ENCODE measurements at places on chromosomes 5 and 9.

- no peak for DNase-seq
Observed at GRCh38 chr5:88888848-88889188, 5.8 kb upstream of the MEF2C start.

GRCh38 chr9:77751341-77752091, 103.4 kb upstream of the GNA14 start:
- no peak for DNase-seq

GRCh38 chr5:44388321-44389089, 715 bp downstream of the FGF10 start:
- DNase-seq = no peak

GRCh38 chr9:114488398-114489129, 16.7 kb downstream of the WHRN start:
- no peak for DNase-seq

DNA sequence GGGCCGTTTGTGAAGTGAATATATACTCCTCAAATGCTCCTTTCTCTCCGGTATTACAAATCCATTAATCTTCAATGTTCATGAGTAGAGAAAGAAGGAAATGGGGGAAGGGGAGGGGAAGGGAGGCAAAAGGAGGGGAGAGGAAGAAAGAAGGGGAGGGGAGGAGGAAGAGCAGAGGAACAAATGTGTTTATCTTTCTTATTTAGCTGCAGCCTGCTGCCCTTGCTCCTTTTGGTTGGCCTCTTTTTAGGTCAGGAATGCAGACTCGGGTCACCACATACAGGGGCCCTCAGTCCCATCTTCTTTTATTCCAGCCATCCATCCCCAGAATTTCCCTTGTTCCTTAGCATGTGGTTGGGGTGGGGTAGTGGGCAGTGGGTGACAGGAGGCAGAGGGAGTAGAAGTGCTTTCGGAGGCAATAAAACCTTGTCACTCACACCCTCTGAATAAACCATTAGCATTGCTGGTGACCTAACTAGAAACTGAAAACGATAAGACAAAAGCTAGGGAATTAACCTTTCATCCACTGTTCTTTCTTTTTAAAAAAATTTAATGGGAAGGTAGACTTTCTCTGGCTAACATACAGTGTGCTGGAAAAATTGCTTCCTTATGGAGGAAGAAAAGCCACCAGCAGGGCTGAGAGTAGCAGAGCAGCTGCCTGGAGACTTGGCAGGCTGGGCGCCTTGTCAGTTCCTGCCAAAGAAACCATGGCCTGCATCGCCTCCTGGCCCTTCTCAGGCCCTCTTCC, 16.8 kb upstream of the PRLR start:
- no peak for DNase-seq

GRCh38 chr5:136740228-136740627, 374.9 kb upstream of the TRPC7 start:
- no peak for DNase-seq

GRCh38 chr9:93593144-93593658, 16.8 kb downstream of the PHF2 start:
- DNase-seq = no peak

GRCh38 chr5:142977363-142978051, 207.3 kb downstream of the ARHGAP26 start:
- DNase-seq = peak; percentile 14

DNA sequence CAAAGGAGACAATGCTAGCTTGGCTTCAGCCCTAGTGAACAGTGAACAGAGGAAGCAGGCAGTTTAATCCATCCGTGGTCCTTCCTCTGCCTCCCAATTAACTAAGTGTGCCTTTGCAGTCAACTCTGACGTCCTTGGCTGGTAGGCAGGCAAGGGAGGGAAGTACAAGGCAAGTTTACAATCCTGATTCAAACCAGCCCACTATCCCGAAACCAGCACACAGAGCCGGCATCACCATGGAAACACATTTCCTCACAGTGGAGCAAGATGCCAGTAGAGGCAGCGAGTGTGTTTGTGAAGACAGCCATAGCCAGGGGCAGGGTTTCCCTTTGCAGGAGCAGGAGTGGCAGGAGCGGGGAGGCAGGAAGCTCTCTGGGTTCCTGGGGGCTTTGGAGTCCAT, 73.9 kb downstream of the GOLPH3 start:
- no peak for DNase-seq

DNA sequence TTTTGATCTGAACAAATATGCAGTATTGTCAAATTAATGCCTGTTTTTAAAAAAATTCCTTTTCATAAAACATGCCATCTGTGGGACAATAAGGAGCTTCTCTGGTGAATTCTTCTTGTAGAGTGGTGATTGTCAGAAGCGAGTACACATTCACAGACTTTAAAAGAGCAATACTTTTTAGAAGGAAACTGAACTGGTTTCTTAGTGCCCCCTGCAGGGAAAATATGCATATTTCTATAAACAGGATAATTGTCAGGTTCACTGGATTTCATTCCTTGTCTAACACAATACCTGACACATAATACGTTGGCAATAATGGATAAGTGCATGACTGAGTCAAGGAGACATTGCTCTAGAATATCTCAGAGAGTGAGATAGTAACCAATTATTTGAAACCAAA, 133.7 kb downstream of the KIF4B start:
- DNase-seq = no peak

GRCh38 chr5:109089191-109089590, 320.6 kb downstream of the PJA2 start:
- no peak for DNase-seq

- DNase-seq = no peak
Observed at GRCh38 chr5:111463311-111463710, 49.0 kb downstream of the STARD4 start.

DNA sequence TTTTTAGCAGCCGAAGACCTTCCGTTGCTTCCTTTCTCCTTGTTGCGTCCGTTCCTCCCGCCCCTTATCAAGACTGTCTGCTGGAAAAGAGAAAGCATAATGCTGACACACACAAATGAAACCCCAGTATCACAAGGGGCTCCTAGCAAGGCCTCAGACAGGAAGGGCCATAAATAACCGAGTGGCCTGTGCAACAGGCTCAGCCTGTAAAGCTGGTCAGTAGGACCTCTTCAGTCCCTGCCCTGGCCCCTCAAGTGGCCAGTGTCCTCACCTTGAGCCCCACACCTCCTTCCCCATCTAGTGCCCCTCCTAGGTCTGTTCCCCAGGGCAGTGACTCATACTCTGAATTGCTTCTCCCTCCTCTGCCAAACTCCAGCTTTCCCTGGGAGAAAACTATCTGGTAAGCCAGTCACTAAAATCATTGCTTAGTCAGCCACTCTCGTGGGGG, 174.6 kb upstream of the IL12B start:
- DNase-seq = no peak

- no peak for DNase-seq
Observed at GRCh38 chr5:90434116-90434714, 24.7 kb upstream of the CETN3 start.

GRCh38 chr5:123795688-123796087, 283.7 kb downstream of the CSNK1G3 start:
- DNase-seq = no peak

DNA sequence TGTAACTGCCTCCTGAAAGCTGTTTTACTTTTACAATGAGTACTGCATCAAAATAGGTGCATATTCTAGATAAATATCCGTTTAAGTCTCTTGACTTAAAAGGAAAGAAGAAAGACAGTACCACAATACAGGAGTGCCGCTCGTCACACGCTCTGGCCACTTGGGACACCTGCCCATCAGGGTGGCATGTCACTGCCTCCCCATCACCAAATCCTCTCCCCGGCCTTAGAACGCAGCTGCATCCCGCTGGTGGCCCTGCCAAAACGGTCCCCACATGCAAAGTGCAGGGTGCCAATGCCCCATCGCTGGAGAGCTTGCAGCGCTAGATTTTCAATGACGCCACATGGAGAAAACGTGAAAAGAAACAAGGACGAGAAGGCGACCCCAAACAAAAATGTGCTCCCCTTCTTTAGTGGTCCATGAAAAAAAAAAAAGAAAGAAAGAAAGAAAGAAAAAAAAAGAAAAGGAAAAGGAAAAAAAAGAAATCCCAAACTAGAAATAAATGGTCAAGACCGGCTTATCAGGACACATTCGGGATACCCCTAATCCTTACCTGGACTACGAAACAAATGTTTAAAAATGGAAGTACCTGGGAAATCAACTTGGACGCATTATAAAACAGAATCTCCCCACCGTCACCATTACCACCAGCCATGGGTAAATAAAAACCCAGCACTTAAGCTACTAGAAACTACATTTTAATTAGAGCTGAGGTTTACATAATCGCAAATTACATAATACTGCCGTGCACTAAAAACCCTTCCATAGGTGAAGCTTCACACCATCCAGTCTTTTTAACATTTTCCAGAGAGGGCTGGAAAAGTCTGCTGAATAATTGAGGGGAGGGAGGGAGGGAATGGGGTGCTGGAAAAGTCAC, 1.0 kb downstream of the ANKH start:
- no peak for DNase-seq

GRCh38 chr5:43627028-43627427, 24.0 kb downstream of the NNT start:
- peak; percentile 38 for DNase-seq

DNA sequence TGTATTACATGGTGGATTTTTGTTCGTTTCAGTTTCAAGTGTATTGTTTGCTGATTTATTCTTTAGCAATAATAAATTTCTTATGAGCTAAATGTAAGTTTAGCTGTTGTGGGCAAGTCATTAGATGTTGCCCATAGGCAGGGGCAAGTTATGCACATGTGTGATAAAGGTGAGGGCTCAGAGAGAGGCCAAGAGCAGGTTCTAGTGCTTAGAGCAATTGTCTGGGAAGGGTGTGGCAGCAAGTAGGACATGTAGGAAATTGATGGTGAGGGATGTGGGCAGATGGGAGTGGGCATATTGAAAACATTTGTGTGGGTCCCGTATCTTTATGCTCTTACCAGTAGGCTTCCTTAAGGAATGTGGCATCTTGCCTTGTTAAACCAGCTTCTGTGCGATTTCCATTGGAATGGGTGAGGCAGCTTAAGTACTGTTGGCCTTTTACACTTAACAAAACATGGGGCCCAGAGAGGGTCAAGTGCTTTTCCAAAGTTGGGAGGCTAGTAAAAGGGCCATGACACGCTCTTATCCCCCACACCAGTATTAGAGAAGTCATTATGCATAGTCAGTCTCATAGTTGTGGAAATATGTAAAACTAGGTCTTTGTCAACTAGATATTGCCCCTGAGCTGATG, 60.6 kb downstream of the KDM4C start:
- no peak for DNase-seq

- no peak for DNase-seq
Observed at GRCh38 chr5:87048156-87048555, 219.5 kb upstream of the RASA1 start.

GRCh38 chr5:6660688-6661087, 27.4 kb downstream of the SRD5A1 start:
- no peak for DNase-seq
